ENCODE measurements at places on chromosomes 16 and 17.

GRCh38 chr16:2471653-2472487 lies 773 bp downstream of the NTN3 start:
- no peak for DNase-seq

DNA sequence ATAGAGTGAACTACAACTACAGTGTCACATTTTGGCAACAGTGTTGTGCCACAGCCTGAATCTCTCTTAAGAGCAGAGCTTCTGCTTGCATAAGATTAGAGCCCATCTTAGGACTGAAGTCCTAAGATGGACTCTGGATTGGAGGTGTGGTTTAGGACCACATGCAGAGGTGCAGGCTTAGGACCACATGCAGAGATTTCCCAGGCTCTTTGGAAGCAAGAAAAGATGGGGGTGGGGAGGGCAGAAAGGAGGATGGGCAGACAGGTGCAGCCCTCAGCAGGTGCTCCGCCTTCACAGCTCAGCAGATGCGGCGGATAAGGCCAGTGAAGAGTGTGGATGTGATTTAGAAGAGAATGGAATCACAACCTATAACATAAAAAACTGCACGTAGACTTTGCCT lies 128.7 kb downstream of the TANGO6 start:
- no peak for DNase-seq

- no peak for DNase-seq
These were observed 73.2 kb upstream of the MRTFB start for GRCh38 chr16:13997933-13998332.

DNA sequence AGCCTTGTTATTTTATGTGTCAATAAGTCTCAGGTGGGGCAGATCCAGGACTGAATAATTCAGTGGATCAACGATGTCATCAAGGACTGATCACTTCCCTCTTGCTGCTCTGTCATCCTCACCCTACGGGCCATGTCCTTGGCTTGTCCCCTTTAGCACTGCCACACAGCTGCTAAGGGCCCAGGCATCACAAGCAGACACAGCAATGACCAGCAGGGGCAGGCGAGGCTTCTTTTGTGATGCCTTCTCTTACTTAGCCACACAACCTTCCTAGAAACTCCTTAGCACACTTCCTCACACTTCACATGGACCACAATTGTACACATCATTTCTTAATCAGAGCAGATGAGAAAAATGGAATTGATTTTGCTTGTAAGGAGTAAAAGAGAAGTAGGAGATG lies 356.3 kb upstream of the SOX9 start:
- no peak for DNase-seq

DNA sequence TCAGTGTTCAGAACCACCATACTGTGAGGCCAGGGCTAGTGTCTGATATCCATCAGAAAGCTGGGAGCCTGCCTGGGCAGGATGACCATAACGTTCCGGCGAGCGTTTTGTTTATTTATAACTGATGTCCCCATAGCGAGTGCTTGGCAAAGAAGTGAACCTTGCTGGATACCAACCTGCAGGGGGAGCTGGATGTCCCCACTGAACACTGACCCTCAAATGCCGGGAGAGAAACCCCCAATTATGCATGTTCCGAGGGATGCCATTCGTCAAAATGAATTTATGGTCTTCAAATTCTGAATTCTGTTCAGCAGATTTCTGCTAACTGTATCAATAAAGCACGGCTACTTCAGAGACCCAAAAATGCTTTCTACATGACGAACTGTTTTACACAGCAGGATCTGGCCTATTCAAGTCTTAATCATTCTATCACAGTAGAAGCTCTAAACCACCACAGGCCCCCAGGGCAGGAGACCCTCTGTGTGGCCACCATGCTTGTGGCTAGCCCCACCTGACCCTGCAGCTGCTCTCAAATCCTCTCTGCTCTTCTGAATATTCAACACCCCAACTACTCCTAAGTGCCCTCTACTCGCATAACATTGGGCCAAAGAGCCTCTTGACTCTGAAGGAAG lies 15.2 kb downstream of the MED24 start:
- no peak for DNase-seq

- DNase-seq, result no peak
These were observed 553.3 kb upstream of the CDH11 start for GRCh38 chr16:65675161-65675560.

- DNase-seq, result no peak
These were observed 2.8 kb upstream of the UBTF start for GRCh38 chr17:44222112-44222869.

DNA sequence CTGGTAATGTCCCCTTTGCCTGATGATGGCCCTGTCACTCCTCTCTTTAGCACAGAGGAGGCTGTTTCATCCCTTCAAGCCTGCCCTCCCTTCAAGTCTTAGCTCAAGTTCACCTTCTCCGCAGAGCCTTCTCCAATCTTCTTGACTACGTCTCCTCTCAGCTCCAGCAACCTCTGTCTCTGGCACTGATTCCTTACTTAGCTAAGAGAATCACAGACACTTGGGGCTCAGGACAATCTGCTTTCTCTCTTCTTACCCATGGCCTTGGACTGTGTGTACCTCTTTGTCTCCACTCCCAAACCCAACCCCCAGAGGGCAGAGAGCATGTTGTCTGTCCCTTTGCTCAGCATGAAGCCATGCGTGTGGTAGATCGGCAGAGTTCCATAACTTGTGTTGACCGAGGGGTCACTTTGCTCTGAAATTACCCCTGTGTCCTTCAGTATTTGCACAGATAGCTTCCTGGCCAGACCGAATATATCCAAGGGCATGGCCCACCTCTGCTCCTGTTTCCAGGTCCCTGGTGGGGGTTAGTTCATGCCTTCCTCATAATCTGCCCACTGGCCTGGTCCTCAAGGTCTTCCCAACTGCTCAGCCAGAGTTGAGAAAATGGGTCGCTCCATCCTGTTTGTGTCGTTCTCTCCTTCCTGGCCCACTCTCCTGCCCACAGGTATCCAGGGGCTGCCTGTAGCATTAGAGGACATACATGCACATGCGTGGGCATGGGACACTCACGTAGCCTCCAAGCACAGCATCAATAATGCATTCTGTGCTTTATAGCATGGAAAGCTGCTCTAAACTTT lies 41.6 kb downstream of the MAPT start:
- no peak for DNase-seq

- no peak for DNase-seq
These were observed 158.5 kb upstream of the CACNG5 start for GRCh38 chr17:66676421-66676820.

- no peak for DNase-seq
These were observed 89.9 kb upstream of the NACA2 start for GRCh38 chr17:61680921-61681320.

DNA sequence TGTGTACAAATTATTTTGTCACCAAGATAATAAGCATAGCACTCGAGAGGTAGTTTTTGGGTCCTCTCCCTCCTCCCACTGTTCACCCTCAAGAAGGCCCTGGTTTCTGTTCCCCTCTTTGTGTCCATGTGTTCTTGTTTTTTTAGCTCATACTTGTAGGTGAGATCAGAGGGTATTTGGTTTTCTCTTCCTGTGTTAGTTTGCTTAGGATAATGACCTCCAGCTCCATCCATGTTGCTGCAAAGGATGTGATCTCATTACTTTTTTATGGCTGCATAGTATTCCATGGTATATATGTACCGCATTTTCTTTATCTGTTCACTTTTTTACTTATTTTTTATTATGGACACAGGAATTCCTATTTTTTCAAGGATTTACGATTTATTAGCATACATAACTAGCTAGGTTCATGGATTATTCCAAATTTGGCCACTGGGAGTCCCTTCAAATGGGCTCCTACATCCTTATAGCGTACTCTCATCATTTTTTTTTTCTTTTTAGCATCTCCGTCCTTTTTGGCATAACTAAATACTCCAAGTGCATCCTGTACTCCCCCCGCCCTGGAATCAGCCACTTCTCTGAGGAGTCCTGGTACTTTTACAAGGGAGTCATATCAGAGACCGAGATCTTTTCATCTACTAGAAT lies 7.3 kb downstream of the TADA2A start:
- no peak for DNase-seq

- DNase-seq, result no peak
These were observed 2.4 kb downstream of the ASGR1 start for GRCh38 chr17:7176841-7177190.

DNA sequence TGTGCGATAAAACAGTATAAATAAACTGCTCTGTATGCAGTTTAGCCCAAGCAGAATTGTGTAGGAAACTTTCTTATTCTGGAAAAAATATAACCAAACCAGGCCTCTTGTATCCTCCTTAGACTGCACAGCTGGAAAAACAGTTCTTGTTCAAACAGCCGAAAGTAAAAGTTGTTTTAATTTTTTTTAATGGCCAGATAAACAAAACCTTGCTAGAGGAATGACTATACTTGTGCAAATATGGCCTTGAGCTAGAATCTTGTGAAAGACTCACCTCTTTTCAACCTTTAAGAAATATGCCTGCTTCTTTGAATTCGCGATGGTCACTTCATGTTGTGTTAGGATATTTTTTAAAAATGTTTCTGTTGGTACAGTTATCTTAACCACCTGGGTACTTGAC lies 114.5 kb upstream of the MAF start:
- DNase-seq, result no peak

GRCh38 chr17:17361543-17361866 lies 58.3 kb downstream of the NT5M start:
- no peak for DNase-seq

- no peak for DNase-seq
These were observed 902 bp downstream of the STAC2 start for GRCh38 chr17:39224778-39225307.

GRCh38 chr17:32111141-32111771 lies 31.0 kb upstream of the RHOT1 start:
- no peak for DNase-seq

DNA sequence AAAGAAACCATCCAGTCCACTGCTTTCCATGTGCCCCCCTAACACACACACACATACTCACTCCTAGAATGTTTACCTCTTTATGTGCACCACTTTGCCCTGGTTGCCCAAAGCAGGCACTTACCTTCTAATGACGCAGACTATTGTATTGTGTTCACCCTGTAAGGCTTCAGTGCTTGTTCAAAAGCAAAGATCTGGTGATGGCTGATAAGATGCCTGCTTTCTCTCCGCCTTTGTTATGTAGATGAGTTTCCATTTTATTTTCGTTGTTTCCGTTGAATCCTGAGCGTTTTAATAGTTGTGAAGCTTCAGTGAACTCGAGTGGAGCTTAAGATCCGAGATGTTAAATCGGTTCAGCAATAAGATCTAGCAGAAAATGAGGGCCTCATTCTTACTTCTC lies 452.7 kb downstream of the TMEM114 start:
- DNase-seq, result no peak

Data from cortex of kidney (tissue), 1 donor.